ENCODE measurements at places on chromosomes 2 and 18.

DNA sequence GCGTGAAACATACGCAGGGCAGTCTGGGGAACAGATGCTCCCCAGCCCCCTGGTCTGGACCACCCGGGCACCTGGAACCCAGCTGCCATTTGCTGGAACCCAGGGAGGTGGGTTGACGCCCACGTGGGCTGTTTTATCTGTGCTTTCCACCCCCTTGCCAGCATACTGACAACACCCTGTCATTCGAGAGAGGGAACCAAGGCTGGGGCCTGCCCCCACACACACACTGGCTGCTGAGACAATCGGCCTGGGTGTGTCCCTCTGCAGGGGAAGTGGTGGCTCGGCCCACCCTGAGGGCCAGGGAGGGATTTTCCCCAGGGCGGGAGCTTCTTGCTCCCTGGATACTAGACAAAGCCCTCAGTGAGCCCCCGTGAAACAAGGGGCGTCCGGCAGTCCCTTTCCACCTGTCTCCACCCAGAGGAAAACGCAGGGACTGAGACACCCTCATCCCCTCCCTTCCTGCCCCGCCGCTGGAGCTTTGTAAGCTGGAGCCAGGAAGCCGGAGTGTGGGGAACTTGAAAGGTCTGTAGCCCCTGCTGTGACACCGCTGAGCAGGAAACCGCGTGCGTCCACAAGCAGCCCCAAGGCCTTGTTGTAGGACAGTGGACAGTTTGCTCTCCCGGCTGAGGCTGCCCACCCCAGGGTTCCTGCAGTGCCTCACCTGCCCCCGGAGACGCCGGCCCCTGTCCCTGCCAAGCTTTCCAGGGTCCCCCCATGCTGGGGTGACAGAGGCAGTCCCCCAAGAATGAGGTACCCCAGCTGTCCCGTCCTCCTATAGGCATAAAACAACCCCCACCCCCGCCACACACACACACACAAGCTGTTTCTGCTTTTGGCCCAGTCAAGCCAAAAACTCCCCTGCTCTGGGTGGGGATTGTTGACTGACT is 14.1 kb upstream of the KLF11 start:
- DNase-seq: peak; percentile 14

DNA sequence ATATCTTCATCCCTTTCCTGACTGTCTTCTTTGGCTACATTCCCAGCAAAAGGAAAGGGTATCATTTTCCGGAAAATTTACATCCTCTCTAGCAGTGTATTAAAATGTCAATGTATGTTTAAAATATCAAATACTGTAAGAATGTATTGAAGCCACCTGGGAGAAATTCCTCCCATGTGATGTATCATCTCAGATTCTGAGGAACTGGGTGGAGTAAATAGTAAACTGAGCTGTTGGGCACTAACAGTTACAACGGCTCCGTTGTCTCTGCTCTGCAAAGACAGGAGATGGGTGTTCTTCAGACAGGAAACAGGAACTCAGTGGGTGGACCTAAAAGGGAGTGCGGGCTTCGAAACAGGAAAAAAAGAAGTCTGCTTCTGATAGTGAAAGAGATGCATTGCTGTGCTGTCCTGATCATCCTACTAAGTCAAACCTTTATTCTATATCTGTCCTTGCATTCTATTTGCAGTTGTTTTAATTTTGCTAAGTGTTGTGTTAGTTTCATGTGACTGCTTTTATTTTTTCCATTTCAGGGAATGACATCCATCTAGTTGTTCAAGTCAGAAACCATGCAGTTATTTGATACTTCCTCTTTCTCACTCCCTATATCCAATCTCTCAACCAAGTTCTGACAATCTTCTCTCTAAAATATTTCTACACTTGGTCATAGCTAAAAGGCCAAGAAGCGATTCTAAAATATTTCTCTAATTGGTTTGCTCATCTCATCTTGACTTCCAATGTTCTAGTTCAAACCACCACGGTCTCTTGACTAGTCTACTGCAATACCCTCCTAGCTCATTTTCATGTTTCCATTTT is 19.4 kb downstream of the DOK1 start:
- no peak for DNase-seq

GRCh38 chr2:113172721-113173541 is 840 bp upstream of the PSD4 start:
- DNase-seq: no peak

GRCh38 chr2:53334610-53335009 is 433.0 kb upstream of the CHAC2 start:
- no peak for DNase-seq

DNA sequence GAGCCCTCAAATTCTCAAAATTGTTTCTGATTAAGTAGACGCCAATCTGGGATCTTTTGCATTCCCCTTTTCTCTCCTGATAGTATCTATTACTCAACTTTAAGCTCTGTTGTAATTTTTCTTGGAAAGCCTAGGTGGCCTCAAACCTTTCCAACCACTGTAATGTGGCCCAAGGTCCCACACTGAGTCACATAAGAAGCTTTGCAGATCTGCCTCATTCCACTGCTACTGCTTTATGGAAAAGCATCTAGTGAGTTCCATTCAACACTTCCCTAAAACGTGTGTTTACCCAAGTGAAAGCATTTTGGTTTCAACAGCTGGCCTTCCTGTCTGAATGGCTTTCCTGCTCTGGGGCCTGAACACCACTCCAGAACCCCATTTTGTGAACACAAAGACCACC is 493.6 kb upstream of the SPHKAP start:
- no peak for DNase-seq

DNA sequence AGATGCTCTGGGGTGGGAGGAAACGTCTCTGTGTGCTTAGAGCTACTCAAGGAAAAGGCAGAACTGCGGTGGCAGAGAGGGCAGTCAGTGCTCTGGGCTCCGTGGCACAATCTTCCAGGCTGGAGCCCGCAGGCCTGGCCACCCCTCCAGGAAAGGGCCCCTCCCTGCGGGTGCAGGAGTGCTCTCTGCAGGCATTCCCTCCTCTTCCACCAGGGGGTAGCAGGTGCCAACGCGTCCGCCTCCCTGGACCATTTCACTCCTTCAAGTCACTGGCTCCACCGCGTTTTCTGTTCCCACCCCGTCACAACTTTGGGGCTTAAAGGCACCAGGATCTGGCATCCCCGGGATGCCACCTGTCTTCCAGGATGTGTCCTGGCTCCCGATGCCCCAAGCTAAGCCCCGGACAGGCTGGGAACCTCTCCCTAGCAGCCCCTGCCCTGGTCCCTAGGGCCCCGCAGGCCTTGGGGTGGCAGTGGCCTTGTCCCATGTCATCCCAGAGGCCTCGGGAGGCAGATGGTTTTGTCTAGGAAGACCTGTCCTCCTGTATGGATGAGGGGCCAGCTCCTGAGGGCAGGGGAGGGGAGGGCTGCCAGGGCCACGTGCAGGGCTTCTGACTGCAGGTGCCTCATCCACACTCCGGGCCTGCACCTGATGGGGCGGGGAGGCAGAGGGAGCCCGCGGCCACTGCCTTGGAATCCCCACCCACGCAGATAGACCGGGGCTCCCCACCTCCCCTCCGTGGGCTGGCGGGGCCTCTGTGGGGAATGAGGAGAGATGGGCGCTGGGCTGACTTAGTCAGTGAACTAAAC is 26.4 kb downstream of the KCNIP3 start:
- no peak for DNase-seq

DNA sequence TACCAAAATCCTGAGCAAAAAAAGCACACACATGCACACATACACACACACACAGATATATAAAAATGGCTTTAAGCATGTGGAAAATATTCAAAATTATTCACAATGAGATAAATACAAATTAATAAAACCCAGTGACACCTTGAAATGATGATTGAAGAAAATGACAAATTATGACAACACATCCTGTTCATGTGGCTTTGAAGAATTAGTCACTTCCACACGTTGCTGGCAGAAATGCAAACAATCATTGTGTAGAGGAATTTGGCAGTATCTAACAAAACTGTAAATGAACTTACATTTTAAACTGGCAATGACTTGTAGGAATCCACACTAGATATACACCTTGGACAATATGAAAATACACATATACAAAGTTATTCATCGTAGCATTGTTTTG is 95.8 kb upstream of the RGPD4 start:
- DNase-seq: no peak

DNA sequence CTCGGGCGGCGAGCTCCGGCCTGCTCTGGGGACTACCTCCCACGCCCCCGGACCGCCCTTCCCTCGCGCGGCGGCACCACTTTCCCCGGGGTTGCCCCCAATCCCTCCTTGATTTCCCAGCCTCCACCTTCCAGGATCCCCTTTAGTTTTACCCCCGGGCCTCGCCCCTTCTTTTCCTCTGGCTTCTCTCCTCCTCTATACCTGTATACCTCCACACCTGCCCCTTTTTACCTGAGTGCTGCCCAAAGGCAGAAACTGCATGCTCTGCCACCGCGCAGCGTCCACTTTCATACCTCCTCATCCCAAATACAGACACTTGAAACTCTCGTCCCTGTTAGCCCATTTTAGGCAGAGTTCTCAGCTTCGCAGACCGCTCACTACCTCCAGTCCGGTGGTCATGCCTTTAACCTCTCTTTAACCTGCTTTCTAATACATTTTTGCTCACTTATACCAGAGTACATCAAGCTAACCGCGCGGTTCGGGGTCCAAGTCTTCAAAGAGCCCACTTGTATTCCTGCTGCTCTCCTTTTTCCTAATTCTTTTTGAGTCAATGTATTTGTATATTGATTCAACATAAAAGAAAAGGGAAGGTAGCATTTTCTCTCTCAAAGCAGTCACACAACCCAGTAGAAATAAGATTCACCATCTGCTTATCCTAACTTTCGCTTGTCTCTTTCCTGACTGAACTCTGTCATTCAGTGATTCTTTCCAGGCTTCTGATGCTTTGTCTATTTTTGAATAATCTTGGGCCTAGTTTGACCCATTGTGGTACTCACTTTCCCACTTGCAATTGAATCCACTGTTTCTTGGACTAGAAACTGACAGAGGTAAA is 901 bp downstream of the SPOPL start:
- no peak for DNase-seq

- DNase-seq: no peak
Measured at GRCh38 chr2:174072069-174072468, 106.9 kb upstream of the SP3 start.

GRCh38 chr2:161033059-161033660 is 127.1 kb upstream of the TANK start:
- no peak for DNase-seq

- peak; percentile 8 for DNase-seq
Measured at GRCh38 chr2:26692279-26692896, at the start of gene KCNK3. KCNK3 (plus strand) TSS chr2:26692722; CDS start chr2:26692876, 154 bp downstream.

GRCh38 chr18:24974431-24974830 is 377.5 kb downstream of the ZNF521 start:
- DNase-seq: no peak

- no peak for DNase-seq
Measured at GRCh38 chr18:75216911-75217689, 6.5 kb downstream of the TSHZ1 start.

DNA sequence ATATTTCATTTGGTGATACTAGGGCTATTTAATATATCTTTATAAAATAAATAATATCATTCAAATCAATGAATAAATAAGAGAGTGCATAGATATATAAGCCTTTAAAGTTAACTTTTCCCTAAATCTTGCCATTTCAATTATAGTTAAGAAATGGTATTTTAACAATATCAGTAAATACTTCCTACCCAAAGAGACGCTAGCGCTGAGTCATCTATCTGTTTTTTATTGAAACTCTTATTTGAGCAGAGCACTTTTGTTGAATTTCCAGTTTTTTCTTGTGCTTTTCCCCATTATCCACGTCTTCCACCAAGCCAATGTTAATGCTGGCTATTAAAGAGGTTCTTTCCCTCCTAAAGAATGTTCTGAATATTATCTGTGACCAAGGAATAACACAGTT is 639.3 kb downstream of the DSC3 start:
- no peak for DNase-seq

DNA sequence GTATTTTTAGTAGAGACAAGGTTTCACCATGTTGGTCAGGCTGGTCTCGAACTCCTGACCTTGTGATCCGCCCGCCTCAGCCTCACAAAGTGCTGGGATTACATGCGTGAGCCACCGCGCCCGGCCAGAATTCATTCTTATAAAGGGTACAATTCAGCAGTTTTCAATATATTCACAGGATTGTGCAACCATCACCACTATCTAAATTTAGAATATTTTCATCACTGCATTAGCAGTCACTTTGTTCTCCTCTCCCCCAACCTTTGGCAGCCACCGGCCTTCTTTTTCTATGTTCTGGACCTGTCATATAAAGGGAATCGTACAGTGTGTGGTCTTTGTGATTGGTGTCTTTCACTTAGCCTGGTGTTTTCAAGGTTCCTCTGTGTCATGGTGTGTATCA is 40.7 kb downstream of the TCF7L1 start:
- no peak for DNase-seq

- no peak for DNase-seq
Measured at GRCh38 chr2:70746094-70746974, 21.7 kb downstream of the ADD2 start.

GRCh38 chr2:64288321-64289193 is 144.3 kb upstream of the PELI1 start:
- no peak for DNase-seq

DNA sequence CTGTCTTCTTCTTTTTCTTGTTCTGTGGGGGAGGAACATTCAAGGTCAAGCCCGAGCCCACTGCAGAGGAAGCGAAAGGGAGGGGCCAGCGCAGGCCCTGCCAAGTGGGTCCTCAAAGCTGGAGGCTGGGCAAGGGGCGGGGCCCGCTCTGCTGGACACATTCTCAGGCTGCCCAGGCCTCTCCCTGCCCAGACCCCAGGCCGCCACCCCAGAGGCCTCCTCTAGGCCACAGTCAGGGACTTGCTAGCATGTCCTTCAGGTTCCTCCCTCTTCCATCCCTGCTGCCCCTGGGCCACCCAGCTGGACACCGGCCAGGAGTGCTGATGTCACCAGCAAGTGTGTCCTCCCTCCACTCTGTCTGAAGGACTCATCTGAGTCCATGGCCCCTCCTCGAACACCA is 44.1 kb downstream of the KIF1A start:
- DNase-seq: no peak

- no peak for DNase-seq
Measured at GRCh38 chr2:128727914-128728313, 409.2 kb upstream of the HS6ST1 start.

DNA sequence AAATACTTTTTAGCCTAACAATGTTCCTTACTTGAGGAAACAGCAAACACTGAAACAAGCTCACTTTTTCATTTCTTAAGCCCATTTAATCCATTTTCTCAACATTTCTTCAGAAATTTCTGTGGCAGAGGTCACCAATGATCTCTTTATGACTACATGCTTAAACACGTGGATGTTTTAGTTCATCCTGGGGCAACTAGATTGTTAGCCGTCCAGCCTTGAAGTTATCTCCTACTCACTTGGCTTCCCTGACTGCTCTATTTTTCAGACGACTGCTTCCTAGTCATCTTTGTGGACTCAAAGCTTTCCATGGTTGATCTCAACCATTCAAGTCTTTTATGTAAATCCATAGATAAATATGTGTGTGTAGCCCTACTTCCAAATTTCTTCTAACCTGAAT is 24.1 kb downstream of the CD302 start:
- DNase-seq: no peak

- DNase-seq: no peak
Measured at GRCh38 chr18:77013811-77014521, 118.6 kb downstream of the MBP start.

- no peak for DNase-seq
Measured at GRCh38 chr18:52937840-52938239, 597.8 kb downstream of the DCC start.

- no peak for DNase-seq
Measured at GRCh38 chr2:19086231-19086651, 272.2 kb downstream of the OSR1 start.

Data from stimulated activated CD8-positive, alpha-beta memory T cell treated with anti-CD3 and anti-CD28 coated beads, Interleukin-15, amount 100 ng/mL, for 1 hour (primary cell).